MCF 10A (cell line): ENCODE measurements at places on chromosomes 3 and 15. TPM values are rescaled to one million over a fixed set of nuclear protein-coding genes. Genes with fewer than 3 reads are reported as not detected.

LMOD3 gene
- not detected in 2 replicates for total RNA-seq

KBTBD12 gene
- total RNA-seq, result not detected in 2 replicates

AEN gene
- 48.7 and 67.6 TPM in 2 replicates for total RNA-seq

TUBGCP5 gene
- 15.7 and 18.2 TPM in 2 replicates for total RNA-seq

IQCF5 gene
- not detected in 2 replicates for total RNA-seq
